ENCODE measurements at places on chromosomes 7 and 10.

- no peak for DNase-seq
Observed at GRCh38 chr10:107169516-107169915, 5.0 kb upstream of the SORCS1 start.

- no peak for DNase-seq
Observed at GRCh38 chr10:31142026-31142425, 110.4 kb upstream of the ZNF438 start.

GRCh38 chr7:32056767-32057166, 13.4 kb downstream of the PDE1C start:
- no peak for DNase-seq

GRCh38 chr10:3570855-3571266, 214.1 kb downstream of the KLF6 start:
- DNase-seq, result no peak

DNA sequence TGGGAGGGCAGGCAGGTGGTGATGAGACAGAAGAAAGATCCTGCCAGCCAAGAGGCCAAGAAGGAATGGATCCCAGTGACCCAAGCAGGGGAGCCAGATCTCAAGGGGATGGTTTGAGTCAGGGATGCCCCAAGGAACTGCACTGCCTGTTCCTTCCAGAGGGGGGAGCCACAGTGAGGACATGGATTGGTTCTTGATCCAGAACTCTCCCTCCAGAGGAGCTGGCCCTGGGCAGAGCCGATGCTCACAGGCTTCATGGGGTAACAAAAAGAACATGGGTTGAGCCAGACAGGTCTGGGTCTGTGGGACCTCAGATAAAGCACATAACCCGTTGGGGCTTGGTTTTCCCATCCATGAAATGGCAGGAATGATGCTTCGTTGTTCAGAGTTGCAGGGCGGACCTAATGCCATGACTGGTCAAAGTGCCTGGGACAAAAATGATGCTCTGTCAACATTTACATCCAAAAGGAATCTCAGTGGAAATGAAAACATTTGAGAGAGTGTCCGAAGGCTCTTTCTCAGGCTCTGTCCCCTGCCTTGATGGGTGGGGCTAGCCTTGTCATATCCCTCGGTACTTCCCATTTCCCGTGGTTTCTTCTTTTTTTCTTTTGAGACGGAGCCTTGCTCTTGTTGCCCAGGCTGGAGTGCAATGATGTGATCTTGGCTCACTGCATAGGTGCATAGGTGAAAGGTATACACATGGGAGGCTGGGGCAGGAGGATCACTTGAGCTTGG, 4.7 kb upstream of the DENND2A start:
- DNase-seq, result no peak

- DNase-seq, result no peak
Observed at GRCh38 chr10:30581779-30582380, 47.7 kb downstream of the LYZL2 start.

DNA sequence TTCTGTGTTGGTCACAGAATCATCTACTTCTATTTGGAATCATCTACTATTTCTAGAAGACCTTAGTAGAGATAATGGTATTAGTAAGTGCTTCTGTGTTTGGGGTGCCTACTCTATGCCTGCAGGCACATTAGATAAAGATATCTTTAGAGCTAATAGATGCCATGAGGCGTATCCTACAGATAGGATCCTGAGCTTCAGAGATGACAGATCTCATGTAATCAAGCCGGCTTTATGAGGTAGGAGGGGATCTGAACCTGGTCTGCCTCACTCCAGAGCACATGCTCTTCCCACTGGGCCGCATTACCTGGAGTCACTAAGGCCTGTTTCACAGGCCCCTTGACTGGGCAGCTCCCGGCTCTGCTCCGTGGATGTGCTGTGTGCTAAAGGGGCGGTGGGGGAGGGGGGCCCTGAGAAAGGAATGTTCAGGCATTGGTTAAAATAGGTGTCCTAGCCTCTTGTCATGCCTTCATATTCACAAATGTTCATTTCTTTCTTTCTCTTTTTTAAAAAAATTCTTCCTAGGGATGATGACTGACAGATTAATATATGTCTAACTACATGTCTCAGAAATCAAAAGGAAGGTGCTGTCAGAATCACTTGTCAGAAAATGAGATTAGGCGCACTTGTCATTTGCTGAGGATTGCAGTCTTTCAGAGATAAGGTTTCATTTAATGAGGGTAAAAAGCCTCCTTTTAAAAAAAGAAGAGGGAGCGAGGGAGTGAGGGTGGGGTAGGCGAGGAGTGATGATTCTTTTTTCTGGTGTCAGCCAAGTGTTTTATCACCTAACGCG, 458.0 kb upstream of the GALNT17 start:
- DNase-seq, result no peak

DNA sequence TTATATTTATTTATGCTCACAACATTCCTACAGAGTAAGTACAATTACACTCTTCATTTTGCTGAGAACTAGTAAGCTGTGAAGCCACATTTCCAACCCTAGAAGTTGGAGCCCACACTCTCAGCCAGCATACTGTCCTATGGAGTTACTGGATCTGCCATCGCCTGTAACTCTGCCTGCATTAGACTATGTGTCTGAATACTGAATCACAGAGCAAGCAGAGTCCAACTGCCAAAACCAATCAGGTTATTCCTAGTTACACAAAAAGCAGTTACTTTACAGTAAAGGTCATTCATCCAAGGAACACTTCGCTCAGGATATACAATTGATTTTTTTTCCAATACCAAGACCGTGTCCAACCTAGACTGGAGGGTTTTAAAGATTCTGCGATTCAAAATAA, 21.5 kb downstream of the CTAGE6 start:
- DNase-seq, result no peak

DNA sequence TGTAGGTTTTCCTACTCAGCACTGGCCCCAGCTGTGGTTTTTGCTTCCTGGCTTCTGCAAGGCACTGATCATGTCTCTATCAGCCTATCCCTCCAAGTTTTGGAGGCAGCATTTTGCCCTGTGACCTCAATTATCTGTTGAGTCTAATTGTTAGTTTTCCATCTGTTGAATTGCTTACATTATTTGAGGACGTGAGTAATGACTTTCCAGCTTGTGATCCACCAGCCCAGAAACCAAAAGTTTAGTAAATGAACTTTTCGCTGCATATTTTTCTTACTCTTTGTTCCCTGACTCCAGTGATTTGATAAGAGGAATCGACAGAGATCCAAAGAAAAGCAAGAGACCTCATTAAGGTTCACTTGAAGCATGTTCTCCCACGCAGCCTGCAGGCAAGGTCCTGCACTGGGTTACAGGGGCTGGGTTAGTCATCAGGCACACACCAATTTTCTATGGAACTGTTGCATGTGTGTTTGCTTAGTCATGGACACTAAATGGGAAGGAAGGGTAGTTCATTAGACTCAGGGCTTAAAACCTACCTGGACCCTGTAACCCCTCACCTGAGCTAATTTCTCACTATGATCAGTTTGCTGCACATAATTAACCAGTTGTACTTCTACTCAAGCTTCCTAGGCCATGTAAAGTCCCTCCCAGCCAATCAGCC, 57.2 kb downstream of the AKR1E2 start:
- DNase-seq, result no peak

GRCh38 chr10:91799612-91799975, 1.4 kb downstream of the TNKS2 start:
- no peak for DNase-seq

DNA sequence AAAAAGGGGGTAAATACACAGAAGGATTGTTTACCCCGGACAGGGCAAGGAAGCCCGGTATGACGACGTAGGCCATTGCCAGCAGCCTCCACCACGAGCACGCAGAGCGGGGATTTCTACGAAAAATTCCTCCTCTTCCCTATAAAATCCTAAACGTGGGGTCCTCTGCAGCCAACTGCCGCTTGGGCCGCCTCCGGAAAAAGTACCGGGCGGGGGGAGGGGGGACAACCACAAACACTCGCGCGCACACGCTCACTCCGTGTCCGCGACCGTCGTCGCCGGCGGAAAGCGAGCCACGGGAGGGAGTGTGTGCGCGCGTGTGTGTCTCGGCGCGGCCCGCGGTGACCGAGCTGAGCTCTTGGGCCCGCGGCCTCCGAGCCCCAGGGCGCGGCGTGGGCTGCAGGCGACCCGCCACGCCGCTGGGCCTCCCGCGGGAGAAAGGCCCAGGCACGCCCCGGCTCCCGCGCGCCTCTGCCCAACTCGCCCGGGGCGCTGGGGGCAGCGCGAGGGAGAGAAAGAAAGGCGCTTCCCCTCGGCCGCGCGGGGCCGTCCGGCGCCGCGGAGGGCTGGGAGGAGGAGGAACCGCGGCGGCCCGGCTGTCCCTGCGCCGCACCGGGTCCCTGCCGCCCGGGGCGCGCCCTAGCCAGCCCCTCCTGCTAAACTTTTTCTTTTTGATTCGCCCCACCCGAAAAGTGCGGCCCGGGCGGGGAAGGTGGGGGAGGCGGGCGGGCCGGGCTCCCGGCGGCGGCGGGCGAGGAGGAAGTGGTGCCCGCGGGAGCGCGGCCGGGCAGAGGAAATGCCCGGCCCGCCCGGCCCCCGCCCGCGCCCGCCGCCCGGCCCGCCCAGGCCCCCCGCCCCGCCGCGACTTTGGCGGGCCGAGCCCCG, 1.5 kb downstream of the CTBP2 start:
- DNase-seq, result no peak

GRCh38 chr7:81725812-81726127, 44.1 kb downstream of the HGF start:
- no peak for DNase-seq

GRCh38 chr10:61391281-61391680, 61.9 kb downstream of the TMEM26 start:
- no peak for DNase-seq

DNA sequence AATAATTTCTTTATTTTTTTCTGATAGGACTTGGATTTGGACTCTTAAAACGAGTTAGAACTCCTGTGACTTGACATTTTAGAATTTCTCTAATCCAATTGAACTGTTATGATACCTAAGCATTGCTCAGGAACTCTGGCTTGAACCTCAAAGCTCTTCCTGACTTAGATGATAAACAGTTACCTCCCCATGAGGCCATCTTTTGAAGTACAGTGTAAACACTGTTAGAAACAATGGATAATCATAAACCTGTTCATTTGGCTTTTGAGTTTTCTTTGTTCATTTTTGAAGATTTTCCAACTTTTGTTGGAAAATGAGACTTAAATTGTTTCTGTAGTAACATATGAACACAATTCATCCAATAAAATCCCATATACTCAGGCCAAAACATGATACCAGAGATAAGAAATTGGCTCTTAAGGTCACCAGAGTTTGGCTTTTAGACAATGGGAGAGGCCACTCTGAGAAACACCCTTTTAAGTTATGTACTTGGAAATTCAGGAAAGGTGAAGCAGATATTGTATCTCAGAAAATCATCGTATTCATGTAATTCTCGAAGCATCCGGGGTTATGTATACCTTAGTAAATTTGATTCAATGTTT, 59.6 kb downstream of the RUNDC3B start:
- no peak for DNase-seq

- DNase-seq, result no peak
Observed at GRCh38 chr7:139749545-139749944, 28.3 kb downstream of the HIPK2 start.

DNA sequence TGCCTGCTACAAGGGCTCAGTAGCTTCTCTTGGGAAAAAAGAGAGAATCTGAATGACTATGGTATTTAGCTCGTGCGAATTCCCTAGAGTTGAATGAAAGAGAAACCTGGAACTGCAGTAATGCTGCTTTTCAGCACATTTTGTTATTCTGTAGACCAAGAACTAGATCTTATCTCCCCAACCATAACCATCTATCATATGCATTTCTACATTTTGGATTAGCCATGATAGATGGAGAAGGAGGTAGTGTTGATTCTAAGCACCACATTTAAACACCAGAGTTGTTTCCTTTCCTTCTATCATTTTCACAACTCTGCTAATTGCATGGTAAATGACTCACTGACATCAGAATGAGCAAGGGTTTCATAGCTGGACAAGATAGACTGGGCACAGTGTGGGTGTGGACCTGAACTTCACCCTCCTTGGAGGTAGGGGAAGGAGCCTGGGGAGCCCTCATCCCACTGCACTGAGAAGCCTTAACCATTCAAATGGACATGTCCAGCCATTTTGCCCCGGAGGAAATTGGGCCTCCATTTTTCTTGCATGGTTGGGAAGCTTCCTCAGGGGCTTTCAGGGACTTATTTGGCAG, 55.3 kb upstream of the BMPER start:
- DNase-seq, result no peak

DNA sequence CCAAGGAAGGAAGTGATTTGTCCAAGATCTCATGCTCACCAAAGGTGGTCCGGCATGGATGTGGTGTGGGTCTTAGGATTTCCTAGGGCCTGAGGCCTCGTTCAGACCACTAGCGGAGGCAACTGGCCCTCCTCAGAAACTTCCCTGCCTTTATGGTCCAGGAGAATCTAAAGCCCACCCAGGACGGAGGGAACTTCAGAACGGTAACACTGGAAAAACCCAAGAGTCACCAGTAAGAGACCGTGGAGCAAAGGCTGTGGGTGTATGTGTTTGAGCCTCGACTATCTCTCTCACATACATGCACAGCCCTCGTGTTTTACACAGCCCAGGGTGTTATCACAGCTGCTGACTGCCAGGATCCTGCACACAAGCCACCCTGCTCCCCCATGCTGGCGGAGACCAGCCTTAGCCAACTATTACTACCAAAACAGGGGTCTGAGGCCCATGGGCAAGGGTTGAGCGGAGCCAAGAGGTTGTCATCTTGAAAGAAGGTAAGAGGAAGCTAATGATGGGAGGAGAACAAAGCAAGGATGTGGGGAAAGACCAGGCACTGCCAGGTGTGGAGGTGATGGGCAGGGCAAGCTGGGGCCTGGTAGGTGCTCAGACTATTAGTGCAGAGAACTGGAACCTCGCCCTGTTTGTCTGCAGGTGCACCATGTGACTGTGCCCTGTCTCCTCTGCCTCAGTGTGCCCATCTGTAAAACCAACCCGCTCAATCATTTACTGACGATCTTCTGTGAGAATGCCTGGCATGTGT, 170.2 kb upstream of the ZMIZ1 start:
- DNase-seq, result peak; percentile 8

- no peak for DNase-seq
Observed at GRCh38 chr7:46029111-46029704, 108.1 kb upstream of the IGFBP3 start.

GRCh38 chr10:68992636-68993440, 4.2 kb downstream of the KIFBP start:
- no peak for DNase-seq

DNA sequence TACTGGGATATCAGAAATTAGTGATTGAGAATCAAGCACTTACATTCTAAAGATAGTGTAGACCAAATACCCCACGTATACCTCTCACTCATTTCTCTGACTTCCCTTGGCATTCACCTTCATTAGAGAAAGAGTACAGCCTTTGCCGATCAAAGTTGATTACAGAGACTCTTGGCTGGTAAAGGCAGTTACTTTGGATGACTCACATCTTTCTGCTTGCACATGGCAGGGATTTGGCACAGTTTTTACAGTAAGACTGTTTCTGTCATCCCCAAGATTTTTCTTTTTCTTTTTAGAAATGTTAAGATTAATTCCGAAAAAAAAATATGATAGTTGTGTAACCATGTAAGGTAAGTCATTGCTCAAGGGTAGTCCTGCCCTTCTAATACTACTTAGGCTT, 143.0 kb downstream of the TSPAN12 start:
- DNase-seq, result no peak

Measured in liver (tissue), 10 donors.